ENCODE measurements at places on chromosomes 12 and 14. TPM values are rescaled to one million over a fixed set of nuclear protein-coding genes. Genes with fewer than 3 reads are reported as not detected.

SUSD6 gene
- total RNA-seq, result 77.4 TPM

OR6C2 gene
- not detected for total RNA-seq

REP15 gene
- 2.4 TPM for total RNA-seq

SHMT2 gene
- total RNA-seq, result 116 TPM

LHX5 gene
- total RNA-seq, result not detected

KRT3 gene
- total RNA-seq, result not detected

DNA sequence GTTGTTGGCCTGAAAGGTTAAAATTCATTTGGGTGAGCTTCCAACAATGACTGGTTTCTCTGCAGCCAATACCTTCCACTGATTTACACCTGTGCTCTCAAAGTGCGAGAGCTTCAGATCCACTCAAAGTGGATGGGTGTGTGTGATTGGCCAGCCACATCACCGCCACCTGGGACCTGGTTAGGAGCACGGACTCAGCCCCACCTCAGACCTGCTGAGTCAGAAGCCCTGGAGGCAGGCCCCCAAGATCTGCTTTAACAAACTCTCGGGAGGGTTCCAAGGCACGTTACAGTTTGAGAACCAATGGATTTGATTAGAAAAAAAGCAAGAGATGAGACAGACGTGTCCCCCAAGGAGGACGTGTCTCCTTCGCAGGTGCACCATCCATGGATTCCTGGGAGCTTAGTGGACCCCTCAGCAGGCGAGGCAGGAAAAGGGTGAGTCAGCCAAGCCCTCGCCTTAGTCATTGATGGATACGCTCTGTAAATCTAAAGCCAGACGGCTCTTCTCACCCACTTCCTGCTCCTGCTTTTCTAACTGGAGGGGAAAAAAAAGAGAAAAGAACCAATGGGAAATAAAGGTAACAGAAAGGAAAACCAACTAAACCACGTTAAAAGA is 24.5 kb downstream of the FZD10 start:
- DNase-seq, result no peak
- no peaks in the 10 kb centered on the region for H3K27me3 ChIP-seq
- H3K4me3 ChIP-seq, result no peak overlapping the region
- no peaks in the 10 kb centered on the region for H3K4me1 ChIP-seq

GRCh38 chr14:95147597-95147996 is 9.7 kb downstream of the DICER1 start:
- H3K27me3 ChIP-seq, result no peaks in the 10 kb centered on the region
- H3K4me3 ChIP-seq, result no peak overlapping the region
- H3K36me3 ChIP-seq, result no peaks in the 10 kb centered on the region
- no peak for DNase-seq
- H3K27ac ChIP-seq, result no peak overlapping the region
- peaks cover 66% of the 10 kb centered on the region for H3K4me1 ChIP-seq

DNA sequence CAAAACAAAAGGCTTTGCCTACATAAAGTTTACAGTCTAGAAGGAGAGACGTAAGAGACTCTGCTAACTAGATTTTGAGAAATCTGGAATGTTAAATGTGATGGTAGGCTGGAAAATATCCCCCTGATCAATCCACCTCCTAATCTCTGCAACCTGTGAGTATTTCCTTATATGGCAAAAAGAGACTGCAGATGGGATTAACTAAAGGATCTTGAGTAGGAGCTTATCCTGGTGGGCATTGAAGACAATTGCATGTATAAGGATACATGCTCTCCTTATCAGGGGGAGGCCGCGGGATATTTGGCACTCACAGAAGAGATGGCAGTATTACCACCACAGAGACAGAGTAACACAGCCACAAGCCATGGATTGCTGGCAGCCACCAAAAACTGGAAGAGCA is 95.2 kb downstream of the EGLN3 start:
- H3K36me3 ChIP-seq, result no peaks in the 10 kb centered on the region
- no peak for DNase-seq
- H3K27ac ChIP-seq, result no peak overlapping the region
- no peaks in the 10 kb centered on the region for H3K27me3 ChIP-seq
- no peaks in the 10 kb centered on the region for H3K4me1 ChIP-seq
- no peak overlapping the region for H3K4me3 ChIP-seq

DNA sequence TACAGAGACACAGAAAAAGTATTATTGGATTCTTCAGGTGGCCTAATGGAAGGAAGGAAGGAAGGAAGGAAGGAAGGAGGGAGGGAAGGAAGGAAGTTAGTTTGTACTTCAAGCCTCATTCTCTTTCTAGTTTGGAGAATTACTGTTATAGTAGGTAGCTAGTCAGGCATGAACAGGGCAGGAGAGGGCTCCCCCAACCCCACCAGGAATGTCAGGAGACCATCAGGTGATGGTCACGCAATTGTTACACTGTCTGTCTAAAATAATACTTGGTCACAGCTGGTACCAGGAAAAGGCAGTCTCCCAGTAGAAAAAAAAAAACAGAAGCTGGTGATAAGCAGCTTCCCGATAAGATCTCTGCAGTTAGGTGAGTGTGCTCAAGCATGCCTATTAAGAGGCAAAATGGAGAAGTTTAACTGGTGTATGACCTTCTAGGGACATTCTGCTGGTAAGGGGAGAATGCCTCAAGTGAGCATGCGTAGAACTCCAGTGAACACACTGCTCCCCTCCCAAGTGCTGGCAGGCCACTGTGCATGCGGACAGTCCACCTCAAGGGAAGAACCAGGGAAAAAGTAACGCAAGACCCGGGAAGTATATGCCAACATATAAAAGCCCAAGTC is 358.4 kb upstream of the SOX5 start:
- no peaks in the 10 kb centered on the region for H3K36me3 ChIP-seq
- no peaks in the 10 kb centered on the region for H3K4me1 ChIP-seq
- H3K27ac ChIP-seq, result no peak overlapping the region
- H3K27me3 ChIP-seq, result no peaks in the 10 kb centered on the region
- peak; percentile 34 for DNase-seq

DNA sequence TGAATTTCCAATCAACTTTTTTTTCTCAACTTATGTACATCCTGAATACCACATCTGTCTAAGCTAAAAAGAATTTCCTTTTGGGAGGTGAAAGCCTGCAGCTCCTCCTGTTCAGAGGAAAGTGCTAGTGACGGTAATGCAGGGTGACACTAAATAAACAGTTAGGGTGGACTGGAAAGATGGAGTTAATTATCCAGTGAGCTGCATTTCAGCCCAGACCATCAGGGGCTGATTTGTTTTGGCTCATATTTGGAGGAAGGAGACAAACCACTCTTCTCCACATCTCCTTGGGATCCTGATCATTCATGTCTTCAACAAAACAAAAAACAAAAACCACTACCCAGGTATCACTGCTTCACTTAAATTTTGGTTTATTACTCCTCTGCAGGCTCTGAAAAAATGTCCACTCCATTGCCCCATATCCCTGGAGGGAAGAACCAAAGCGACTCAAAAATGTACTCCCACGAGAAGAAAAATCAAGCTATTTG is 5.1 kb upstream of the SIX1 start:
- H3K4me3 ChIP-seq, result no peak overlapping the region
- DNase-seq, result no peak
- H3K27me3 ChIP-seq, result peaks cover 90% of the 10 kb centered on the region
- peaks cover 5% of the 10 kb centered on the region for H3K4me1 ChIP-seq
- no peaks in the 10 kb centered on the region for H3K36me3 ChIP-seq

- H3K27me3 ChIP-seq, result no peaks in the 10 kb centered on the region
- H3K36me3 ChIP-seq, result peaks cover 14% of the 10 kb centered on the region
- no peak overlapping the region for H3K4me3 ChIP-seq
- no peak overlapping the region for H3K27ac ChIP-seq
- H3K4me1 ChIP-seq, result no peaks in the 10 kb centered on the region
Observed at GRCh38 chr14:63717702-63718101, 10.2 kb downstream of the SGPP1 start.

GRCh38 chr14:33103489-33103888 is 164.8 kb downstream of the NPAS3 start:
- DNase-seq, result no peak
- no peak overlapping the region for H3K4me3 ChIP-seq
- no peaks in the 10 kb centered on the region for H3K4me1 ChIP-seq
- no peaks in the 10 kb centered on the region for H3K36me3 ChIP-seq
- H3K27ac ChIP-seq, result no peak overlapping the region

DNA sequence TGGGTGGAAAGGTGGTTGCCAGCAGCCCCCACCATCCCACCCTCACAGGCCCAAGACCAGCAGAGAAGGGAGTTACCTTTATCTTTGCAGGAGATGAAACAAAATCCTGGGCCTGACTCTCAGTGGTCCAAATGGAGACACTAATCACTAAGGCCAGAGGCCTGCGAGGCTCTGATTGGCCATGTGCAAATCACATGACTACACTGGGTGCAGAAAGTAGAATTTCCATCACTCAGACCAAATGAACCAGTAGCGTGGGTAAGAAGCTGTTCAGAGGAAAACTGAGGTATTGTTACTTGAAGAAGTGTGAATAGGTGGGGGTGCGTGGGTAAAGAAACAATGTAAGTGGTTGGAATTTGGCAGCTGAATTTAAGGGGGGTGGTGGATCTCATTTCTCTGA is 20.2 kb upstream of the PPP1CC start:
- H3K4me3 ChIP-seq, result no peak overlapping the region
- H3K4me1 ChIP-seq, result no peaks in the 10 kb centered on the region
- no peaks in the 10 kb centered on the region for H3K36me3 ChIP-seq
- DNase-seq, result no peak
- H3K27ac ChIP-seq, result no peak overlapping the region

GRCh38 chr12:64670019-64670418 is 59.7 kb downstream of the RASSF3 start:
- DNase-seq, result no peak
- H3K27ac ChIP-seq, result peak overlapping the region; percentile 72
- H3K4me3 ChIP-seq, result peak overlapping the region; percentile 17
- peaks cover 68% of the 10 kb centered on the region for H3K4me1 ChIP-seq
- no peaks in the 10 kb centered on the region for H3K36me3 ChIP-seq
- no peaks in the 10 kb centered on the region for H3K27me3 ChIP-seq

GRCh38 chr12:14572401-14572800 is 4.7 kb upstream of the PLBD1 start:
- DNase-seq, result no peak
- H3K4me1 ChIP-seq, result no peaks in the 10 kb centered on the region
- no peaks in the 10 kb centered on the region for H3K36me3 ChIP-seq
- no peak overlapping the region for H3K27ac ChIP-seq

DNA sequence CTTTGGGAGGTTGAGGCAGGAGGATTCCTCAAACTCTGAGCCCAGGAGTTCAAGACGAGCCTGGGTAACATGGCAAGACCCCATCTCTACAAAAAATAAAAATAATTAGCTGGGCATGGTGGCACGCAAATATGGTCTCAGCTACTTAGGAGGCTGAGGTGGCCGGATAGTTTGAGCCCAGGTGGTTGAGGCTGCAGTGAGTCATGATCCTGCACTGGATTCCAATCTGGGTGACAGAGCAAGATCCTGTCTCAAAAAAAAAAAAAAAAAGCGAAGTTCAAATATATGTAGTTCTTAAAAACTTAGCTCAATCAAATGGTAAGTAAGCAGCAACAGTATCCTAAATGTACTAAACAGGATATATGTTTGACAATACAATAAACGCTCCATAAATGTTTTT is 85.5 kb upstream of the SSTR1 start:
- H3K27ac ChIP-seq, result no peak overlapping the region
- no peaks in the 10 kb centered on the region for H3K27me3 ChIP-seq
- no peak for DNase-seq
- H3K4me1 ChIP-seq, result no peaks in the 10 kb centered on the region

- H3K36me3 ChIP-seq, result no peaks in the 10 kb centered on the region
- H3K4me3 ChIP-seq, result no peak overlapping the region
- no peak overlapping the region for H3K27ac ChIP-seq
- DNase-seq, result peak; percentile 2
- H3K27me3 ChIP-seq, result no peaks in the 10 kb centered on the region
Observed at GRCh38 chr12:47312808-47313426, 233.2 kb upstream of the AMIGO2 start.

- no peak for DNase-seq
- H3K27ac ChIP-seq, result no peak overlapping the region
- no peaks in the 10 kb centered on the region for H3K4me1 ChIP-seq
- H3K27me3 ChIP-seq, result no peaks in the 10 kb centered on the region
- H3K36me3 ChIP-seq, result no peaks in the 10 kb centered on the region
- H3K4me3 ChIP-seq, result no peak overlapping the region
Observed at GRCh38 chr12:108477055-108477880, 37.8 kb upstream of the FICD start.

GRCh38 chr12:111447571-111448265 is 42.0 kb downstream of the SH2B3 start:
- peaks cover 88% of the 10 kb centered on the region for H3K4me1 ChIP-seq
- no peak overlapping the region for H3K4me3 ChIP-seq
- H3K27ac ChIP-seq, result peak overlapping the region; percentile 50
- no peak for DNase-seq

DNA sequence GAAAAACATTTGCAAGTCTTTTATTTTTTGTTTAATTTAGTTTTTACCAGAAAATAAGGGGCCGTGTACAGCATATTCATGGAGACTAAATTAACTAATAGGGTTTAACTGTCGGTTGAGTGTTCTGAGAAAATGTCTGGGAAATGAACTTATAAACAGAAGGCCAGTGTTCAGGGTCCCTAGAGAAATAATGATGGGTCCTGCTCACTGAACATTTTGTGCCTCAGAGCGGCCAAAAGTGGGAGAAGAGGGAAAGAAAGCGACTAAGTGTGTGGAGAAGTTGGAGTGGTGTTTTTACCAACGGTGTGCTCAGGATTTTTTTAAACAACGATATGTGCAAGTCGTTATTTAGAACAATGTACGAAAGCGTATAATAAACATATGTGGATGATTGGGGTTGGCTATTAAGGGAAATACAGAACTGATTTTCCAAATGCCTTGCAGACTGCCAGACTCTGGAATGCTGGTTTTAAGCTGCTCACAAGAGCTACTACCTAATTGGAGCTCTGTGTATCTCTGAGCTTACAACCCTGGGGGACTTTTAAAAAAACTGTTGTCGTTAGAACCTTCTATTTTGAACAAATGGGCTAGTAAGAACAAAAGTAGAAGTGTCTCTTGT is 166.7 kb downstream of the SLC38A4 start:
- no peaks in the 10 kb centered on the region for H3K36me3 ChIP-seq
- H3K4me3 ChIP-seq, result no peak overlapping the region
- no peak for DNase-seq
- no peaks in the 10 kb centered on the region for H3K27me3 ChIP-seq

DNA sequence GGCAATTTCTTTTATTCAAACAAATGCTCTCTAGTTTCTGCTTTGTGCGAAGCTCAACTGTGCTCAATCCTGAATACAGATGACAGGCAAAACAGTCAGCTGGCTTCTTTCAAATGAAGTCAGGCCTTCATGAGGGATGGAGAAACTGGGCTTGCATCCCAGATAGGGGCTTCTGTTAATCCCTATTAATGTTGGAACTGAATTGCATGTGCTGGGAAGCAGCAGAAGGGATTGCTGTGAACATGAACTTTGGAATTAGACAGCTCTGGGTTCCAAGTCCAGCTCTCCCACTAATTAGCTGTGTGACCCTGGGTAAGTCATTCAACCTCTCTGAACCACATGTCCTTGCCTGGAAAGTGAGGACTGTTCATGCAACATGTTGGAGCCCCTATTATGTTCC is 21.1 kb upstream of the CORO1C start:
- no peak overlapping the region for H3K27ac ChIP-seq
- H3K27me3 ChIP-seq, result no peaks in the 10 kb centered on the region
- no peaks in the 10 kb centered on the region for H3K4me1 ChIP-seq
- H3K36me3 ChIP-seq, result no peaks in the 10 kb centered on the region

Measured in left lung (tissue), 14 donors.